ENCODE measurements at places on chromosomes 3 and 15.

DNA sequence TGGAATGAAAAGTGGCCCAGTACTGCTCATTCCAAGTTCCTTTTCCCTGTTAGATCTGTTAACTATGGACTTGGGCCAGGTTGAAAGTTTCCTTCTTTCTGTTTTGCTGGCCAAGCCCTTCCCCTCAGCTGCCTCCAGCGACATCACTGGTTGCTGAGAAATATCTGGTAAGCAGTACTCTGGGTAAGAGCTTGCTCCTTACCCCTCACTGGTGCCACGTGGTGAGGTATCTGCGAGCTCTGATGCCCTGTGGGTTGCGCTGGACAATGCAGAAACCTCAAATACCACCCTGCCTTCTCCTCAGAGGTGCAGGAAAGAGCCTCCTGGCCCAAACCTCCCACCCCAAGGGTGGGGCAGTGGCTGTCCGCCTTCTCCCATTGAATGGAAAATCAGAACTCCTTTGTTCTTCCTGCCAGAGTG lies 42.9 kb upstream of the APH1B start:
- no peak for DNase-seq

- DNase-seq: no peak
These were observed 20.7 kb upstream of the DOCK3 start for GRCh38 chr3:50653937-50654595.

- no peak for DNase-seq
These were observed 19.9 kb upstream of the LRRC2 start for GRCh38 chr3:46585799-46586693.

DNA sequence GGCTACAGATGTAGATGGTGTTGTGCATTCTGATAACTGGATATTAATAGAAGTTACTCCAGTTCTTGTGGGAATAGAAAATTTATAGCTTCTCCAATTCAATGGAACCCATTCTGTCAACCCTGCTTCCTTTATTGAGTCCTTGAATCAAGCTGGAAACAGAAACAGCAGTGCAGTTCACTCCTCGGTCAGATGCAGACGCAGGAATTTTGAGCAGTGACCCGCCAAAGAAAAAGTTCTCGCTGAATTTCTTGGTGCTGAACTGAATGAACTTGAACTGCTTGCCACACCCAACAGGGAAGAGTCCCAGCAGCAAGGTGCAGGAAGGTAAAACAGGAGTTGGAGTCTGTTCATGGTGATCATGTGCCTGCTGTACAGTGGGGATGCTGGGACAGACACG lies 10.3 kb downstream of the HRH1 start:
- no peak for DNase-seq

- no peak for DNase-seq
These were observed 146.0 kb downstream of the CHST2 start for GRCh38 chr3:143265501-143266070.

All from stimulated activated CD4-positive, alpha-beta T cell treated with anti-CD3 and anti-CD28 coated beads, Interleukin-2, amount 100 ng/mL, for 24 hours (primary cell).